Hematopoietic multipotent progenitor cell treated with erythropoietin and hydrocortisone succinate and interleukin-3 and kit ligand, for 6 days (in vitro differentiated cells): ENCODE measurements at places on chromosomes 6 and 20.
A peak's percentile ranks its signal among the peaks of the same experiment; 100 is the strongest.

DNA sequence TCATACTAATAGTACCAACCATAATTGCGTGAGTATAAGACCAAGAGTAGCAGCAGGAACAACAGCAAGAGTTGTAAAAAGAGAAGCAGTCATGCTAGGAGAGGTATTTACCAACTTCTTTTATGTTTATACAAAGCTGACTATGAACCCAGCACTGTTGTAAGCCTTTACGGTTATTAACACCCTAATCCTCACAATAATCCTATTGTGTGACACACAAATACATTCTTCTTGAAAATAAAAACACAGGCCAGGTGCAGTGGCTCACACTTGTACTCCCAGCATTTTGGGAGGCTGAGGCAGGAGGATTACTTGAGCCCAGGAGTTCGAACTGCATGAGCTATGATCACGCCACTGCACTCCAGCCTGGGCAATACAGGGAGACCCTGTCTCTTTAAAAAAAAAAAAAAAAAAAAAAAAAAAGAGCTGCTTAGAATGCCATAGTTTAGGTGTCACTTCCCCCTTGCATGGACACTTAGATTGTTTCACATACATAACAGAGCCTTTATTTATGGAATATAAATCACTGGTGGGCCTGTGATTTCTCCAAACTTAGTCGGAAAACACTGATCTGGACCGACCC is 20.2 kb downstream of the HCK start:
- no peak for DNase-seq

- DNase-seq: no peak
Observed at GRCh38 chr6:7176208-7176607, 68.4 kb downstream of the RREB1 start.

- peak; percentile 71 for DNase-seq
Observed at GRCh38 chr20:32582659-32583580, 2.2 kb downstream of the NOL4L start.

DNA sequence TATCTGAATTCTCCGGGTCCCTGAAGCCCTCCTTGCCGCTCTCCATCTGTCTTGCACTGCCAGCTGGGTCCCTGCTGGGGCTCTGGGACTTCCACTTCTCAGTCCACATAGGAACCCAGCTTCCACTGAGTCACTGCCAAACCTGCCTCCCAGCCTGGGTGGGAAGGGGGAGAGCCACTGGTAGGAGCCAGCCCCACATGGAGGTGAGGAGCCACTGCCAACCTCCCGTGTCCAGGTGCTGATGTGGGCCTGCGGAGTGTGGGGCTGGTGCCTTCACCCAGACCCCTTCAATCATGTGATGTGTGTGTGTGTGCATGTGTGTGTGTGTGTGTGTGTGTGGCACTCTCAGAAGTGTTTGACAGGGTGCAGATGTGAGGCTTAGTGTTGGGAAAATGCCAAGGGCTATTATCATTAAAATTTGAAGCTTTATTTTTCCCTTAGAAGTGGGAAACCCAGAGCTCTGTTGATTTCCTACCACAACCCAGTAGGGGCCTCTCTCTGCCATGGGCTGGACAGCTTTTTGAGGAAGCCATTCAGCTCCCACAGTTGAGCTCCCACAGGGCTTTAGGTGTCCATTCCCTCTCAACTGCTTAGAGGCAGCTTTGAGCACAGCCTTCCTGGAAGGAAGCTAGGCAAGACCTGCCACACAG is 9.3 kb upstream of the SGK2 start:
- DNase-seq: no peak
